Stromal cell of bone marrow (primary cell): ENCODE measurements at places on chromosomes 4 and X.

DNA sequence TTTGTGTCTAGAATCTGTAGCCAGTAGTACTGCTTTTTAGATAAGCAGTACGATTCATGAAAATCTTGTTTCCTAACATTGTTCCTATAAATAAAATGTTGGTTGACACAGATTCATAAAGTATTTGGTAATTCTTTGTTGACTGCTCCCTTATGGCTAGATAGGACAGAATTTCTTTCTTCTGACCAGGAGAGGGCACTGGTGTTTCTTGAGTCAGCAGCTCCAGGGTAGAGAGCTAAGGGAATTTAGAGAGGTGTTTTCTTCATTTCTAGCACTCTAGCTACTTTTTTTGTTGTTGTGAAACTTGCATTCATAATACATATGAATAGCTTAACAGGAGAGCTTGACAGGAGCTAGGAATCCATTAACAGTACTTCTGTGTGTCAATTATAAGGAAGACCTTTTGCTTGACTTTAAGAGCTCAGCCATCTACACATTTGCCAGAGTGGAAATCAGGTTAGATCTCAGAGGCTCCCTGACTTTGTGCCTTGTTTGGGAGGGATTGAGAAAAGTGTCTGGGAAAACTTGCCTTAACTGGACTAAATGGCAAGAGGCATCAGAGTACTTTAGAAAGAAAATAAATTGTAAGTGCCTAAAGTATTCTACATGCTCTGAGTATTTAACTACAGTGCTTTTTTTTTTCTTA is 756.1 kb downstream of the SH3BGRL start:
- DNase-seq, result no peak

DNA sequence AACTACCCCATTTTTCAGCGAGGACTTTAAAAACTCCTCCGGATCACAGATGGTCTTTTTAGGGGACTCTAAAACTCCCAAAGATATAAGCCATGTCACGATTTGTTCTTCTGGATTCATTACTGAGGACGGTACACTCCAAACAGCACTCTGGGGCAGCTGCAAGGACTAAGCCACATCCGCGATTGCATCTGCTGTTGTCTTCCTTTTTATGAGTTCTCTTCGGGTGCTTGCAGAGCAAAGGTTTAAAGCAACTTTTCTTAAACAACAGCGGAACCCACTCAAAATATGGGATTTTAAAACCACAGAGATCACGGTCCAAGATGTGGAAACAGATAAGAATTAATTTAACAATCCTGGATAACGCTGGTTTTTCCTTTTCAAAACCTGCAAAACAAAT is at the start of gene ARHGEF6:
Gene ARHGEF6 (minus strand): TSS at position 170 of the 400 bp plus-strand sequence. CDS start 50 bp downstream, at position 120.
- DNase-seq, result no peak

- DNase-seq, result no peak
These were observed at the start of gene MAGEB4 for GRCh38 chrX:30241724-30242415. TSS of gene MAGEB4 (plus strand) at chrX:30242000. CDS start at chrX:30242136, 136 bp downstream.

- no peak for DNase-seq
These were observed 83.3 kb downstream of the EFNB1 start for GRCh38 chrX:68912113-68912512.

DNA sequence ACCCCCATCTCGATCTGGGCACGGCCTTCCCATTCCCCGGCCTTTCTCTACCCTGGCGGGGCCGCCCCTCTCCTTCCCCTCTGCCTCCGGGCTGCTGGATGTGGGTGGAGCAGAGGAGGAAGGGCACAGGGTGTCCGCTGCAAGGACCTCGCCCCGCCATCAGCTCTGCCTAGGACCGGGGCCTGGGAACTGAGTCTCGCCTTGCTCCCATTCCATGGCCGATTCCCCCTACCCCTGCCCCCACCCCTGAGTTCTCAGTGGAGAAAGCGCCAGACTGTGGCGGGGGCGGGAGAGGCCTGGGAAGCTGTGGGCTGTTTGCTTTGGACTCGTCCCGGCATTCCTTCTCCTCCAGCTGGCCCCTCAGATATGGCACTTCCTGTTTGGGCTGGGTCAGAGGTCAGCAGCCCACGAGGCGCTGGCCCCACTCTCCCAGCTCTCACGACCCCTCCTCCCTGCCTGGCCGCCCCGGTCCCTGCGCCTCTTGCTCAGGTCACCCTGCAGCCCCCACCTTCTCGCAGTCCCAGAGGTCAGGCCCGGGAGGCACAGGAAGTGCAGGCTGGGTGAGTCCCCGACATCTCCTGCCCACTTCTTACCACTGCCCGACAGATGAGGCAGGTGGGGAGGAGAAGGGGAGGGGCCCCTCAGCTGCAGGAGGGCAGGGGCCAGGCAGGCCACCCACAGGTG is 6.4 kb upstream of the BGN start:
- DNase-seq, result no peak
